Stimulated activated CD4-positive, alpha-beta T cell treated with anti-CD3 and anti-CD28 coated beads, TNF-alpha, amount 100 ng/mL, for 48 hours (primary cell): ENCODE measurements at places on chromosomes 7 and 10.

DNA sequence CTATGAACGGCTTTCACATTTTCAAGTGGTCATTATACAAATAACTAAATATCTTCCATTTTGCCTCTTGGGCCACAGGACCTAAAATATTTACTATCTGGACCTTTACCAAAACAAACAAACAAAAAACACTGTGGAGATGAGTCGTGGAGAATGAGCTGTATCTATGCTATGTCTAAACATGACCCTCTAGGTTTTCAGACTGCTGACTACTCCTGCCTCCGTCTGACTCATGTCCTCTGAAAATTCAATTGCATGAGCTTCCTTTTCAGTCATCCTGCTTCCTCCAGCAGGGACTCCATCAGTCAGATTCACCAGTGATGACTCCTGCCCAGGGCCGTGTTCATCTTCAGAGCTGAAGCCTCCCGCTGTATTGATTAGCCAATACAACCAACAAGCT, 96.8 kb downstream of the COL28A1 start:
- no peak for DNase-seq

GRCh38 chr7:101618207-101618839, 10.8 kb downstream of the MYL10 start:
- DNase-seq: no peak

GRCh38 chr10:75403144-75403938, 1.8 kb upstream of the ZNF503 start:
- DNase-seq: no peak

DNA sequence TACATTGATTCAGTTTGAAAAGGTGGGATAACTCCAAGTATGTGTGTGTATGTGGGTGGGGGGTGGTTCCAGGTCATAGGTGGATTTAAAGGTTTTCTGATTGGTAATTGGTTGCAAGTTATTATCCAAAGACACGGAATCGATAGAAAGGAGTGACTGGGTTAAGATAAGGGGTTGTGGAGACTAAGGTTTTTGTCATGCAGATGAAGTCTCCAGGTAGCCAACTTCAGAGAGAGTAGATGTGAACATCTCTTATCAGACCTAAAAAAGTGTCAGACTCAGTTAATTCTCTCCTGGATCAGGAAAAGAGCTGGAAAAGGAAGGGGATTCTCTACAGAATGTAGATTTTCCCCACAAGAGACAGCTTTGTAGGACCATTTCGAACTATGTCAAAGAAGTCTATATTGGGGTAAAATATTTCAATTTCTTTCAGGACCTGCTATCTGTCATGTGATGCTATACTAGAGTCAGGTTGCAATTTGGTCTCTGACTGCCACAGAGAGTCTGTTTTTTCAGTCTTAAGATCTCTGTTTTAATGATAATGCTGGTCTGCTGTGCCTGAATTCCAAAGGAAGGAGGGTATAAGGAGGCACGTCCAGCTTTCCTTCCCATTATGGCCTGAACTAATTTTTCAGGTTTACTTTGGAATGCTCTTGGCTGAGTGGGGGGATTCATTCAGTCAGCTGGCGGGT, 3.6 kb downstream of the C7orf57 start:
- no peak for DNase-seq

DNA sequence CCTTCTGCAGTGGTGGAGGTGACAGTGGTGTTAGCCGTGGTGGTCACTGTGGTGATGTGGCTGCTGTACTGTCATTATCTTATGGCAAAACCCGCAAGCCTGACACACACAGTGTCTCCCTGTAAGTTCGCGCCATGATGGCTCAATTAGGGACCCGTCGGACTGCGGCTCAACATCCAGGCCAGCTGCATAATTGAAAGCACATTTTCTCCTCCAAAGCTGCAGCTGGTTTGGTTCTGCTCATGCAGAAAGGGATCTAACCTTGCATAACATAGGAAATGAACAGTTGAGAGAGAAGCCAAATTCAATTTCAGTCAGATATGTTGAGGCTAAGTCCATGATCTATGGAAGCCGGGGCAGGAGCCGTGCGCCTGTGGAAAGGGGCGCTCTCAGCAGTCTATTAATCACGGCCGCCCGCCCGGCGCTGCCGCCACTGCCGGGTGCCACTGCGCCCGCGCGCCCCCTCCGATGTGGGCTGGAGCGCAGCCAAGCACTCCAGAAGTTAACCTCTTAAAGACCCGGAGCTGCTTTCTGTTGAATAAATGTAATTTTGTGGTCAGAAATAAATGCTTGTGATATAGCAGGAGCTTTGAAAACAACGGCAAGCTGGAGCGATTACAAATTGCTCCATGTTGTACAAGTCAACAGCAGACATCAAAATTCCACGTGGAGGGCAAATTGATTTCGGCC, 227.7 kb downstream of the CUX1 start:
- DNase-seq: no peak

DNA sequence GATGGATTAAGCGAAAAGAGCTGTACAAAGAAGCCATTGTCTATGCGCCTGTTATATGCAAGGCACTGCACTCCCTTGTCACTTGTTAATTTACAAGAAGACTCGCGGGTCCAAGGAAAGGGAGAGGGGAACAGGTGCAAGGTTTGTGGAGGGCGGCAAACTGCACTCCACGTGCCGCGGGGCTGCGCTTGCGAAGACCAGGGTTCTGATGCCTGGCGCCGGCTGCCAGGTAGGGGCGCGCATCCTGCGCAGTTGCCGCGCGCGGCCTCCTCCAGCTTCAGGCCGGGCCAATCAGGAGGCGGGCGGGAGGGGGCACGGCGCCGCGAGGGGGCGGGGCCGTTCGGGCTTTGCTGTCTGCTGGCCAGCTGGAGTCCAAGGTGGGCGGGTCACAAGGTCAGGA, 140.6 kb upstream of the PALS2 start:
- DNase-seq: no peak

DNA sequence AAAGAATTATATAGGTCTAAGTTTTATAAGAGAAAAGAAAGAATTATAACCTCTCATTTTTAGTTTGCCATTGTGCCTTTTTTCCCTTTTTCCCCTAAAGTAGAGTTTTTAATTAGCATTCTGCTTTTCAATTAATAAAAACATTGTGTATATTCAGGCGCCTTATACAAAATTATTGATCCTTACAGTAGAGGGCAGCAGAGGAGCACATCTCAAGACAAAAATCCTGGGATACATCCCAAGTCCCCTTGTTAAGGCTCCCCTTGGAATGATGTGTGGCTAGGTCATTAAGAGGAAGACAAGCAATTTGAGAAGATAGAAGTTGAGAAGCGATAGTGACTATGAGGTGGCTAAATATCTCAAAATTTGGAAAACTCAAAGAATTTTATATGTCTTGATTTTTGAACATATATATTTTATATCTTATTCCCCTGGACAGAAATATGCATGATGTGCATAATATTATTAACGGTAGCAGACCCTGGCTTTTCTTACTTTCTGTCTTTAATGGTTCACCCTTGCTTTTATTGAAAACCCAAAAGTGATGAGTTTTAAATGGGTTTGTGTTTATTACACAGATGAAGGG, 19.1 kb upstream of the TPK1 start:
- no peak for DNase-seq

GRCh38 chr10:5731559-5731958, 46.9 kb downstream of the TASOR2 start:
- DNase-seq: no peak

- DNase-seq: no peak
These were observed 63.3 kb upstream of the ELMO1 start for GRCh38 chr7:37511915-37512314.

DNA sequence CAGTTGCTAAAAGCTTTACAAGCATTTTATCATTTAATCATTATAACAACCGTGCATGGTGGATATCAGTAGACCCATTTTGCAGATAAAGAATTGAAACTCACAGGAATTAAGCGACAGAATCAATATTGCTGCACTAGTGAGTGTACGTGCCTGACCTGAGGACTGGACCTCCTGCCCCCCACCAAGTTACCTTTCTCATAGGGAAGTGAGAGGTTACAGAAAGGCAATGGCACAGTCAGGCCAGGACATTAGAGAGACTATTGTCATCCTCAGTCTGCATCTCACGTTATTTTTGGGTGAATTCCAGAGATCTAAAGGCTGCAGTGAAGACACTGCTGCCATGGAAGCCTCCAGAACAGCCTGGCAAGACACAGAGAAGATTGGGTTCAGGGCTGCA, 80.9 kb downstream of the WDFY4 start:
- DNase-seq: no peak

- DNase-seq: no peak
These were observed 1245.7 kb upstream of the SORCS1 start for GRCh38 chr10:108410236-108410635.

DNA sequence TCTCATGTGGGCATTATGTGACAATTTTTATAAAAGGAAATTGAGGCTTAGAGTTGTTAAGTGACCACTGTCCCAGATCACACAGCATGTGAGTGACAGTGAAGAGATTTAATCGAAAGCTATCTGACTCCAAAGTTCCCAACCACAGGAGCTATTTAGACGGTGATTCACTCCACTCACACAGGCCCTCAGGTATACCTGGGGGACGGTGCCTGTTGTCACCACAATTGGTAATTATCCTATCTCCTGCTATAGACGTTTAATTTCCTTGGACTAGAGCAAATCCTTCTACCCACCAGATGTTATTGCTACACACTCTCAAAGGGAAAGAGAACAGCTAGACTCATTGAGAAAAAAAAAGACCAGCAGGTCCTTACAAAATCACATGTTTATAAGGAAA, 145.5 kb downstream of the KLF6 start:
- no peak for DNase-seq

GRCh38 chr7:157754416-157754790, 417.6 kb downstream of the DNAJB6 start:
- no peak for DNase-seq

DNA sequence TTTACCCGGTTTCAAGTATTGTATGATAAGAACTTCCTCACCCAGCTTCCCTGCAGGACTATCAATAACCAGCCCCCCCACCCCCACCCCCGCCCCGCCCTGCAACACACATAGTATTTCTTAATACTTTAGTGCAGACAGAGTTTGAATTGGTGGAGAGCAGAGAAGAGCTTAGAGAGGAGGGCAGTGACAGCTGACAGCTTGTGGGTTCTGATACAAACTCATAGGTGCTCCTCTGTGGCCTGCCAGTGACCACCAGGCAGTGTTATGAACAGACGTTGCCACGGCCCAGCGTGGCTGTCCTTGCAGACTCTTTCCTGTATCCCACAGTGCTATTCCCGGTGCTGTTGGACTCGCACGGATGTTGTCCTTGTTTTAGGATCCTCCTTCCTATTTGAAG, 186.9 kb upstream of the ADO start:
- no peak for DNase-seq

GRCh38 chr10:72243822-72244437, 27.9 kb upstream of the ASCC1 start:
- DNase-seq: no peak

DNA sequence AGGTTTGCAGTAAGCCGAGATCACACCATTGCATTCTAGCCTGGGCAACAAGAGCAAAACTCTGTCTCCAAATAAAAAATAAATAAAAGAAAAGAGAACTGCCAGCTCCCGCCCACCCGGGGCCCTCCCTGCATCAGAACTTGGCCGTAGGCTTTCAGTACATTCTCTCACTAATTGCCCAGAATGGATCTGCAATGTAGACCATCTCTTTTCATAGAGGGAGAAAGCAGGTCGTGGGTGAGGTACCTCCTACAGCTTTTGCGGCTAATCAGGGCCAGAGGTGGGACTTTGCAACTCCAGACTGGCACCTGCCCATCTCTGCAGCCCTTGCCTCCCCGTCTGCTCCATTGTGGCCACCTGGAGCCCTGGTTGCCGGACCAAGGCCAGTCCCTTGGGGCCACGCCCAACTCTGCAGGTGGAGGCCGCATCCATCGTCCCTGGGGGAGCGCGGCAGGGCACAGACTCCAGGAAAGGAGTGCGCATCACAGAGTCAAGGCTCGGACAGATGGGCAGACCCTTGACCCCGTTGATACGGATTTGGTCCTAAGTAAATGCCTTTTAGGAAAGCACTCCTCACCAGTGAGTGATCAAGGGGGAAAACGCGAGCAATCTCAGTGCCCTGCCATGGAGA, 179.1 kb upstream of the SH2B2 start:
- no peak for DNase-seq

- DNase-seq: no peak
These were observed 128.7 kb downstream of the PKD1L1 start for GRCh38 chr7:47819607-47819920.

DNA sequence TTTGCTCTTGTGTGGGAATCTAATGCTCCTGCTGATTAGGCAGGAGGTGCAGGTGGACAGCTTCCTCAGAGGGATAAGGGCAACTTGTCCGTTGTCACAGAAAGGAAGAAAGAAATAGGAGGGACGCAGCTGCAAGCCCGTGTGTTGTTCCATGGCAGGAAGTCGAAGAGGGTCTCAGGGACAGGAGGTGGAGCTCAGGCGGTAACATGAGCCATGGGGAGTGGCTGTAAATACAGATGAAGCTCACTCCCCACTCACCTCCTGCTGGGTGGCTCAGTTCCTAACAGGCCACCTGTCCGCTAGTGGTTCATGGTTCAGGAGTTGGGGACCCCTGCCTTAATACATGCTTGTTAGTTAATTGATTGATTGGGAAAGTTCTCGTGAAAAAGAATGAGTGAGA, 101.7 kb upstream of the SFMBT2 start:
- DNase-seq: no peak

DNA sequence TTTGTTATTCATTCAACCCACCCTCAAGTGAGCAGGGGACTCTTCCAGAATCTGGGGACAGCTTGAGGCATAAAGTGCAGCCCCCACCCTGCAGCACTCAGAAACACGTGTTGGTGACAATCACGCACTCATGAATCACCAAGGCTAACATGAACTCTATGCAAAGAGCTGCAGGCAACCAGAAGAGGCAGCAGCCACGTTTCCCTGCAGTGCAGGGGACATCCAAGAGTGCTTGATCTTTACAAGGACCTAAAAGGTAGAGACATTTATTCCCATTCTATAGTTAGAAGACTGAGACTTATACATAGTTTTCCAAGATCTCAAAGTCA, 135.2 kb upstream of the GDF10 start:
- no peak for DNase-seq

DNA sequence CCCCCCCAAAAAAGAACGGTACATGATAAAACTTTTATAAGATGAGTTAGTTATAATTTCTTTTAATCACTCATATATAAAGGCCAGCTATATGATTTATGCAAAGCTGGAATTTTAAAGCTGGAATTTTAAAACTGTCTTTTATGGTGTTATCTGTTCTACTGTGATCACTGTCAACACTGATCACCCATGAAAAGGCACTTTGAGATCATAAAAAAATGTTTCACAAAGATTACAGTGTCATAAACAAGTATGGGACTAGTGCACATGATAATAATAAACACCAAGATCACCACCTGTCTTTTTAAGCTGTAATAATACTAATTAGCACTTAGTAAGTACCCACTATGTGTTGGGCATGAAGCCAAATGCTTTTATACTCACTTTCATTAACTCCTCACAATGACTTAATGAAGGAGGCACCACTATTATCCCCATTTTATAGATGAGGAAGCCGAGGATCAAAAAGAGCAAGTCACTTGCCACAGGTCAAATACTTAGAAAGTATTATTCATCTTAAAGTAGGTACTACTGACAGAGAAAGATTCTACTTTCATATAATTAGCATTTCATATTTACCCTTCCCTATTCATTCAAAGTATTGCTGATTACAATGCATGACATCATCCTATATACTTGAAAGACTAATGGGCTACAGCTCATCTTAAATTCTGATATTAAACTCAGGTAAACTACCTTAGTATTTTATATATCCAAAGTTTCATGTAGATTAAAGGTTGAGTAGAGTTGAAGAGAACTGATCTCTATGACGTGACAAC, 8.3 kb upstream of the RHOBTB1 start:
- no peak for DNase-seq
